Gastroesophageal sphincter (tissue), 4 donors: ENCODE measurements at places on chromosomes 7 and 10.

DNA sequence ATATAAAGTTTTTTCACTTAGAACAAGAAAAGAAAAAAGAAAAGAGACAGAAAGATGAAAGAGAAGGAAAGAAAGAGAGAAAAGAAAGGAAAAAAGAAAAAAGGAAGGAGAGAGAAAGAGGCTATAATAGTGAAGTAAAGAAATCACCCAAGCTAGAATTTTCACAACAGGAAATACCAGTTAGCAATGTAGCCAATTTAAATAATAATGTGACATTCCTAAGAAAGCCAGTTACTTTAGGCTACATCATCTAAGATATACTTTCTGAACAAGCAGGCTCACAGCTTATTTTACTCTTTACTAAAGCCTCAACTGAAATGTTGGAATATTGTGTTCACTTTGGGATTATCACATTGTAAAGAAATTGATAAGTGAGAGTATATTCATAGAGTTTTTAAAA, 53.6 kb downstream of the GPR37 start:
- no peak for ATAC-seq

DNA sequence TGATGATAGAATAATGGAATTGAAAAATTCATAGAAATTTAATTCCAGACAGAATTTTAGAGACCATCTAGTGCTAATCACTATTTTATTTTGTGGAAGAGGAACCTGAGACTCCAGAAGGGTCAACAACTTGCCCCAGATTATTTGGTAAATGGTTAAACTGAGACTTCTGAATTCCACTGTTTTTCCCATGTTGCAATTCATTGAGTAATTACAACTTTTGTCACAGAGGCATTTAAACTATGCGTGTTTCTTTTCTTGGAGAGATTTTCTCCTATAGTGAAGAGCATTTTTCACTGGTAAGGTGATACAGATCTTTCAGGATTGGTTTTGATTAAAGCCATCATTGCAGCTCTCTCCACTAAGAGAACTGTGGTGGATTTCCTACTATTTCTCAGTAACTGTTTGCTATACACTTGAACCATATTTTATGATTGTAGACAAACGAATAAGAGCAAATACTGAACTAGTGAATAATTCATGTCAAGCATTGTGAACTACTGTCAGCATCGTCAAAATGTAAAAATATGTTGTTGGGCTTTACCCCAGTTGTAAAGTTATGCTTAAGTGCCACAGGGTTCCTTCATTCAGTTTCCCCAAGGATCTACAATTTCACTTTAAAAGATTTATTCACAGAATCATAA, 26.5 kb downstream of the LRGUK start:
- no peak for ATAC-seq

DNA sequence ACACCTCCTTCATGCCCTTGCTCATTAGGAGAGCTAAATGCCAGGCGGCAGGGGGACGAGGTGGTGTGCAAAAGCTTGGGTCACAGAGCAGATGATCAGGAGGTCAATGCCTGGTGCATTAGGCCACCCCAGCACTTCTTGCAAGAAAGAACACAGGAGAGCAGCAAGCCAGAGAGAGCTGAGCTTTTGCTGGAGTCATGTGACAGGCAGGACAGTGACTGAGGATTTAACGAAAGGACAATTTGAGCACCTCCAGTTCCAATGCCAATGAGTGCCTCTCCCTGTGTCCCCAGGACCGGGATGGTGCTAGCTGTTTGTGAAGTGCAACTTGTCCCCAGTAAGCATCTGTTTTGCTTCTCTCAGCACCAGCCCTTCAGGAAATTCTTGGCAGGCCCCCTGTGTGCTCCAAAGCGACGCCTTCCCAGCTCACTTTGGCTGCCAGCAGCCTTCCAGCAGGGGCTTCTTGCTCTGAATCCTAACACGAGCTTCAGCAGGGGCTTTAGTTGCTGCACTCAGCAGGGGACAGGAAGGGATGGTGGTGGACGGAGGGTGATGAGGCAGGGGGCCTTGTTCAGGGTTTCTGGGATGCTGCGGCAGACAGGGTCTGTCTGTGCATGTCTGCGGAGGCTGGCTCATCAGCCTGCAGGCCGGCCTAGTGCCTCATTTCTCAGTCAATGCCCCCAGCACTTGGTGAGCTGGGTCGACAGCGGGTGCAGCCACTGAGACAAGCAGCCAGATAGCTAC, 368.1 kb downstream of the RPS24 start:
- no peak for ATAC-seq

DNA sequence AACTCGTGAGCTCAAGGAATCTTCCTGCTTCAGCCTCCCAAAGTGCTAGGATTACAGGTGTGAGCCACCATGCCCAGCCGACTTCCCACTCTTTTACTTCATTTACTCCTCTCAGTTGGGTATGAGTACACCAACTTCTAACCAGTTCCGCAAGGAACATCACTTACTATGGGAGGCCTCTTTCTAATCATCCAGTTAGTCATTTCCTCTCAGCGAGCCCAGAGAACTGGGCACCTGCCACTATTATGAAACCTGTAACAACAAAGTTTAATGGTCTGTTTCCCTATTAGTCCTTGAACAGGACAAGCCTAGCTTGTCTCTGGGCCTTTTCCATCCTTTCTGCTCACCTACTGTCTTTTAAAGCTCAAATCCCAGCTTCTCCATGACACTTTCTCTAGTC, 88.8 kb downstream of the DNMBP start:
- ATAC-seq, result no peak

DNA sequence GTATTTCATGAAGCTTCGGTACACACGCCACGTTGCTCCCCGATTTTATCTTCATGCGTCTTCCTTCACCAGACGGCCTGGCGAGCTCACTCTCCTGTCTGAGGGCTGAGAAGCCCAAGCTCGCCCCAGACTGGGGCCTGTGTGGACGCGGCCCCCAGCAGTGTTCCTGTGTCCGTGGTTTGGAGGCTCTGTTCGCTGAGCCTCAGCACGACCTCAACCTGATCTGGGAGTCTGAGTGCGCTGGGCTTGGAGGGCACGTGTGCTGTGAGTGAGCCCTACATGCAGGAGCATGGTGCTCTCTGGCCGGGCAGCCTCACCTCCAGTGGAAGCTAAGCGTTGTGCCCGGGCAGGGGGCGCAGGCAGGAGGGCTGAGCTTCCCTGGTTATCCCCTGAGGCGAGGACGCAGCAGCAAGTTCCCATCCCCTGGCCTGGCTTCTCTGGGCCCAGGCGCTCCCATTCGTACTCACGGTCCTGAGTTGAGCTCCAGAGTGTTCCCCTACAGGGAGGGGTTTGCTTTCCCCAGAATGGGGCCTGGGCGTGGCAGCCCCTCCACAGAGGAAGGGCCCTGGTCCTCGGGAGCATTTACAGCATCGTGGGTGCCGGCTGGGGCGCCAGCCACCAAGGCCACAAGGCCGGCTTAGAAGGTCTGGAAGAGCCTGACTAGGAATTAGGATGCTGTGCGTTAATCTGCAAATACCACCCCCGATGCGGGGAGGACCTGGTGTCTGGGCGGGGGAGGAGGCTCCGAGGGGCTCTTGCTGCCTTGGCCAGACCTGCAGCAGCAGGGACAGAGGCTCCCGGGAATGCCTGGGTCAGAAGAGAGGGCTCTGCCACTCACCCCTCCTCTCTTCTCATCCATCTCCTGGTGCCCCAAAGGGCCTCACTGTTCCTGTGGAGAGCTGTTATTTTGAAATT, 400.6 kb downstream of the DNAJB6 start:
- peak; percentile 16 for ATAC-seq

DNA sequence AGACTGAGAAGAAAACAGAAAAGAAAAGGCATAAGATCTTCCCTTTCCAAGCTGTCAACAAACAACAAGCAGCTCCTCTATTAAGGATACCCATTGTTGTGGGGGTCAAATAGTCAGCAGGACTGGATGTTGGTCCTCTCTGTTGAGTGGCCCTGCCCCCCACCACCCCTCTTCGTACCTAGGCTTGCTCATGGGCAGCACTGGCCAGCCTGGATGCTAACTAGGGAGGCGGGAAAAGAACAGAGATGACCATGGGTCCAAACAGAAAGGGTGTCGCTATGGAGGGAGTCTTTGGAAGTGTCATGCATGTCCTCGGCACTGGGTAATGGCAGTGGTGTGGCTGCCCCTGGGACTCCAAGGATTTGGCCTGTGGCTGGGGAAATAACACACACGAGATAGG, 45.6 kb downstream of the SPDYE5 start:
- ATAC-seq, result no peak

DNA sequence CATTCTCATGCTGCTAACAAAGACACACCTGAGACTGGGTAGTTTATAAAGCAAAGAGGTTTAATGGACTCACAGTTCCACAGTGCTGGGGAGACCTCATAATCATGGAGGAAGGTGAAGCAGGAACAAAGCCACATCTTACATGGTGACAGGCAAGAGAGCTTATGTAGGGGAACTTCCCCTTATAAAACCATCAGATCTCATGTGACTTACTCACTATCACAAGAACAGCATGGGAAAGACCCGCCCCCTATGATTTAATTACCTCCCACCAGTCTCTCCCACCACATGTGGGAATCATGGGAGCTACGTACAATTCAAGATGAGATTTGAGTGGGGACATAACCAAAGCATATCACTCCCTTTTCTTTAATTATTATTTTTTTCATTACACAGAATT, 16.6 kb downstream of the COL28A1 start:
- ATAC-seq, result no peak

GRCh38 chr7:128044064-128044463, 12.8 kb upstream of the LRRC4 start:
- ATAC-seq, result no peak
